ENCODE measurements at places on chromosomes 12 and 14.

DNA sequence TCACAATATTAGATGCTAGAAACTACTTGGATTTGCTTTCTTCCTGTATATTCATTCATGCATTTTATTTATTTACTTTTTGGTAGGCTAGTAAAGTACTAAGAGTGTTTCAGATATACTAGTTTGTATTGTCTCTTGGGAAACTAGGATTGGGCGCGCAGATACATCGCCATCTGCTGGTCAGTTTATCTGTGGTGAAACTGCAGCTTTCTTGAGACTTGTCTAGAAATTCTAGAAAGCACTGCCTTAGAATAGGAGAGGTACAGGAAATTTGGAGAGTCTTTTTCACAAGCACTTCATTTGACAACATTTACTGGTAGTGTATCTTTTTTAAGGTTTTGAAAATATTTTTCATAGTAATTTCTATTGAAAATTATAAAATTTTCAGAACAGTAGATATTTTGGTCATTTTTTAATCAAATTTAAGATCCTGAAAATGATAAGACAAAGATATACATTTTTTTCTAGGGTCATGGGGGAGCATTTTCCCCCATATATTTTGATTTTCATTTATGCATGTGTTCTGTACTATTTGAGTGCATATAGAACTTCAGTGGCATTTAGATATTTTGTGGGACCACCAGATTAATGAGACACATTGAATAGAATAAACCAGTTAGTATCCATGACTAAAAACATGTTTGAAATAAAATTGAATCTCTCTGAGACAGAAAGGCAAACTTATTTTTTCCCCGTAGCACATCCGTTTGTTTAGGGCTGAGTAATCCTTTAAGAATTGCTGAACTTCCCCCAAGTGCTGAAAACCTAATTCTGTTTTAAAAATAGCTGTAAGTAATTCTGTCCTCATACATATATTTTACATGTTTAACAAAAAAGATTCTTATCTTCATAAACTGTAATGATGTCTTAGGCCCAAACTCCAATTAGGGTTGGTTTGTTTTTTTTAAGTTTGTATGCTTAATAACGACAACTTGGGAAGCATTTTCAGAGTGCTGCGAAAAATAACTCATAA is 44.5 kb downstream of the SLC38A6 start:
- DNase-seq, result peak; percentile 60

DNA sequence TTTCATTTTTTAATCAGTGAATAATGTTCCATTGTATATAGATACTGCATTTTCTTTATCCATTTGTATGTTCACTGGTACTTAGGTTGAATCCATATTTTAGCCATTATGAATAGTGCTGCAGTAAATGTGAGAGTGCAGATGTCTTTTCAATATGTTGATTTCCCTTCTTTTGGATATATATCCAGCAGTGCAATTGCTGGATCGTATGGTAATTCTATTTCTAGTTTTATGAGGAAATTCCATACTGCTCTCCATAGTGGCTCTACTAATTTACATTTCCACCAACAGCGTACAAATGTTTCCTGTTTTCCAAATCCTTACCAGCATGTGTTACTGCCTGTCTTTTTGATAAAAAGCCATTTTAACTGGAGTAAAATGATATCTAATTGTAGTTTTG is 288.5 kb upstream of the GARIN2 start:
- no peak for DNase-seq

- DNase-seq, result peak; percentile 54
Measured at GRCh38 chr12:51591016-51591901, at the start of gene SCN8A. Gene SCN8A, plus strand, starts transcription at chr12:51591233. Its CDS starts 71,585 bp downstream, at chr12:51662818.

GRCh38 chr14:36508418-36509068 is 11.5 kb downstream of the NKX2-1 start:
- DNase-seq, result no peak

DNA sequence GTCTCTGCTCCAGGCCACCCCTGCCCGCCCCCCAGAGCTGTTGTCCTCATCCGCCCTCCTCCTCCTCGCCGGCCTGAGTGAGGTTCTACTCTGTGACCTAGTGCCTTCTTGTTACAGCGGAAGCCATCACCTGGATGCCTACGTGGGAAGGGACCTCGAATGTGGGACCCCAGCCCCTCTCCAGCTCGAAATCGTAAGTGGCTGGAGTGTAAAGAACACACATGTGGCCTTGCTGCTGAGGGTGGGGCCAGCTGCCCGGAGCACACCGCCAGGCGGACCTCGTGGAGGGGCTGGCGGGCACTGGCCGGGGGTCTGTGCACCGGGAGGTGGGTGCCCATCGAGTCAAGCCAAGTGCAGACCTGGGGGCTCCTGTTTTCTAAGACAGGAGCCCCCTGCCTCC is 19.4 kb downstream of the MEG3 start:
- DNase-seq, result no peak

GRCh38 chr14:22471545-22472121 is 117.4 kb downstream of the DAD1 start:
- no peak for DNase-seq

DNA sequence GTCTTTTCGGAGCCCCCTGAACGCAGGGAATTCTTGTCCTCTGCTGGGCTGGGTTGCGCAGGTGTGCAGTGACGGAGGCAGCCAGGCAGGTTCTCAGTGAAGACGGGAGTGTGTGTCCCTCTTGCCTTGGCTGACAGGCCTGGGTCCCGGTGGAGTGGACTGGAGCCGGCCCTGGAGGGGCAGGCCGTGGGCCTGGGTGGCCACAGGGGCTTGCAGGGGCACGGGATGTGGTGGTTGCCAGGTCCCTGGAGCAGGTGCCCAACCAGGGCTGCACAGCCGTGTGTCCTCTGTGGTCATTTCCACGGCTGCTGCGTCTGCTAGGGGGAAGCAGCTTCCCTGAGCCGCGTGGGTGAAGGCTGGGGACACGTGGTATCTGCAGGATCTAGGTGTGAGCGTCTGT is 79.8 kb downstream of the ADGRD1 start:
- DNase-seq, result no peak

DNA sequence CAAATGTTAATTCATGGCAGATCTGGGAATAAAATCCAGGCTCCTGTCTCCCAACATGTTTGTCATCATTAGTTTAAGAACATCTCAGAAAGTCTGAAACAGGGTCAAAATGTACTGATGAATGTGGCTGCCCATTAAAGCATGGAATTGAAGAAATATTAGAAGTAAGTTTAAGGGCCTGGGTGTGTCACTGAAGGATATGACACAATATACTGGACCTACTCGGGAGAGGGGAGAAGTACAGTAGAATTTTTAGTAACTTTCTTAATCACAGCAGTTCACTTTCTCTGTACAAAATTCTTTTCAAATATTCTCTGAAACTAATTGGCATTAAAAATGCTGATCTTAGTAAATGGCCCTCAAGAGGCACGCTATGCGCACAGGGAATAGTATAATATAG is 185.5 kb downstream of the ETV6 start:
- DNase-seq, result no peak

DNA sequence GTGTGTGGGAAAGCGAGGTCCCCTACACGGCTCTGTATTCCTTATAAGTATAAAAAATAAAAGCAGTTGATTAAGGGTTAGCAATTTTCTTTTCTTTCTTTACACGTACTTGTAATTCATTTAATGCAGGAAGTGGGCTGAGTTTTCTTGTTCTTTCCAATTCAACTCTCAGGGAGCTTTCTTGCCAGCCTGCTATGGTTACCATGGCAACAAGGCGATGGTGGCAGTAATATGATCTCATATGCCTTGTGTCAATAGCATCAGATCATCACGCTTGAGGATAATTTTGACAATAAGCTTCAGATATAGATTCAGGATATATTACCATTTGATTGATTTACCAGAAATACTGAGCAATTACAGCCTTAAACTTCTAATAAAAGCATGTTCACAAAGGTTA is 466.5 kb downstream of the APAF1 start:
- no peak for DNase-seq

GRCh38 chr12:92108651-92109050 is 37.0 kb downstream of the BTG1 start:
- DNase-seq, result no peak

GRCh38 chr14:102568115-102568614 is 24.3 kb upstream of the RCOR1 start:
- DNase-seq, result peak; percentile 68

- no peak for DNase-seq
Measured at GRCh38 chr14:92254786-92255185, 68.2 kb upstream of the SLC24A4 start.

DNA sequence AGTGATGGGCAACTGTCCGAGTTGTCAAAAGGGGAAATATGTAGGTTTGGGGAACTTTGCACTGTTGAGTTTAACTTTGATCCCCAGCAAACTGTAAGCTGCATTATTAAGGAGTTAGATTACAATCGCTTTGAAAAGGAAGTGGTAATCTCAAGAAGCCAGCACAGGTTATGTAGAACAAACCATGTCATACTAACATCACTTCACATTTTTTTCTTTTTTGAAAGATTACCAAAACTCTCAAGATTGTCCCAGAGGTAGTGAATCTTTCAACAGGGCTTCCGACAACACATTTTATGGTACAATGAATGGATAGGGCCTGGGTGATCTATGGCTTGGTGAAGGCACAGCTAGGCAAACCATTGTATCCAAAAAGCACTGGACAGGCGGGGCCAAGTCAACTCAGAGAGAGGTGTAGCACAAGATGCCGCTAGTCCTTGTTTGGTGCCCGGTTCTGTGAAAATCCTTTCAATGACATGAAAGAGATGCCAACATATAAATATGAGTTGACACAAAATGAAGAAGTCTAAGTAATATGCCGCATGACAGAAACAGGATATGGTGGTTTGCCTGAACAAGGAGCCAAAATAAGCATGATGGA is 24.3 kb upstream of the PARP11 start:
- DNase-seq, result no peak

DNA sequence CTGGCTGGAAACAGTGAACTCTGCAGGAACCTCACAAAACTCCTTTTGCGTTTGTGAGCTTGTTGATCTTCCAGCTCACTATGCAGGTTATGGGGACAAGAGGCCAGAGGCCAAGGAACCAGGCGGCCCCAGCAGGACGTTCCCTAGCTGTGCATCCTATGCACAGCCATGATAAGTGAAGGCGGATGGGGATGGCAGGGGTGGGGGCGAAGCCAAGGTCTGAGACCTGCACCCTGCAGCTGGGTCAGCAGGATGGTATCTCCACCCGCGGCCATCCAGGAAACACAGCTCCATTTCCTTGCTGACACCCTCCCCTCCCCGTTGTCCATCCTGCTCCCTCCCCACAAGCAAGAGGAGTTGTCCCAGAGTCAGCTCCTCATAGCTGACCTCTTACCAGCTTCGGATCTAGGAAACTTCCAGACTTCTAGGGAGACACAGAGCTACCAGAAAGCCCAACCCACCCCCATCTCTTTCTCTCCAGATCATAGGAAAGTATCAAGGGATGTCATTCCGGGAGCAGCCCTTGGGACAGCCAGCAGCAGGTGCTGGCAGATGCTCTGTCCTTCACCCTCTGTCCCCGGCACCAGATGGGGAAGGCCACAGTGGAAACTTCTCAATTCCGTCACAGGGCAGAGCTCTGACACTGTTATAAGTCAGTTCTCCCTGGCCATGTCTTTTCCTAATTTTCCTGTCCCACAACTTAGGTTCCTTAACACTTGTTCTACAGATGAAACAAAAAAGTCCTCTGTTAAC is 9.4 kb downstream of the ZBTB39 start:
- no peak for DNase-seq

DNA sequence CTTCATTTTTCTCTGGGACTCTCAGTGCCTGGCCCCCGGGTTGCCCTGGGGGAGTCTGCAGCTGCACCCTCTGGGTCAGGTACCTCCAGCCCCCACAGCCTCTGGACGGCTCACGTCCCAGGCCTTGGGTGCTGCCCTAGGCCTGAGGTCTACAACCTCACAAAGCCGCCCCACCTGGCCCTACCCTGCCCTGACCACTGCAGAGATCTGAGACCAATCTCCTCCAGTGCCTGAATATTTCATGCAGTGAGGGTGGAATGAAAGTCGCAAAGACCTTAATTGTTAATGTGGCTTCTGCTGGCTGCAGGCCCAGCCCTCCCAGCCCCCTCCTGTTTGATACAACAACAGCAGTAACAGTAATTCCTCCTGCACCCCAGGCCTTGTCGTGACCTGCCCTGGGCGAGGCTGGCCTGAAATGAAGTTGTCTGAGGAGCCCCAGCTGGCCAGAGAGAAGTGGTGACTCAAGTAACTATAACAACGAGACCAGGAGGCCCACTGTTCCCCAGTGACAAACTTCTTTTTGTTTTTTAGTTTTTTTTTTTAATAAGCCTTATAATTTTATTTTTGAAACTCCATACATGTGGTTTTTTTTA is 8.8 kb upstream of the CCDC85C start:
- DNase-seq, result no peak

DNA sequence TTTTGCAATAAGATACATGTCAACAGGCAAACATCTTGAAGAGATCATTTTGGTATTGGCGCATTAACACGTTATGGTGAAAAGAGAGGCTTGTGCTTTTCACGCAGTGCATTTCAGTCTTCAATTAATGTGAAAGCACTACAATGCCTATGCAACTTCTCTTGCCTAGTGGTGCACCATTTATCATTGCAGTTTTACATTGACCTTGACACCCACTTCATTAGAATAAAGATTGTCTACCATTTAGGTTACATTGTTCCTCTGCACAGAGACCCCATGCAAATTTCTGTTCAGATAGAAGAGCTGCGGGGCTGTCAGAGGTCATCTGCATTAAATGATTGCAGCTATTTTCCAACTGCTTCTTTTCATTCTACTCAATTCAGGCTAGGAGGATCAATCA is 212.2 kb upstream of the NPAS3 start:
- no peak for DNase-seq

- DNase-seq, result no peak
Measured at GRCh38 chr12:91418221-91419090, 235.8 kb upstream of the DCN start.

GRCh38 chr14:46034305-46034704 is 617.3 kb downstream of the RPL10L start:
- no peak for DNase-seq

DNA sequence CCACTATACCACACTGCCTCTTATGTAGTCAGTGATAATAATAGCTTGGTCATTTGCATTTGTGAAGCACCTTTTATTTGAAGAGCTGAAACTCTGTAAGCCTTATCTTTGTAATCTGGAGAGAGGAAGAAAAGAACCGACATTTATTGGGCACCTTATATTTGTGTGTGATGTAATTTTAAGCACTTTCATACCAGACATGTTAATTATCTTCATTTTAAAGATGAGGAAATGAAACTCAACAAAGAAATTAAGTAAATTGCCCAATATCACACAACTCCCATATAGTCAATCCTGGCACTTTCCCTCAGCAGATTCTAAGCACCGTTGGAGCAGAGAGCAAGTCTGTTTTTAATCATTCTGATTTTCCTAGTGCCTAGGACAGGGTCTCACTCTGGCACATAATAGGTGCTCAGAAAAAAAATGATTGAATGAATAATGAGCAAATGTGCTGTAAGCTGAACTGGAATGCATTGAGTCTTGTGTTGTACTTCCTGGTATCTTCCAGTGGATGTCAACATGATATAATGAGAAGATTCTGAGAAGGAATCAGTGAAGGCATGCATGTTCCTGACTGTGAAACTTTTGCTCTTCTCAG is 418.9 kb downstream of the ZFP36L1 start:
- no peak for DNase-seq

- DNase-seq, result no peak
Measured at GRCh38 chr12:124516850-124517249, 50.6 kb downstream of the NCOR2 start.
